ENCODE measurements at places on chromosomes 2 and 18. TPM values are rescaled to one million over a fixed set of nuclear protein-coding genes. Genes with fewer than 3 reads are reported as not detected.

Gene BOK
- polyA plus RNA-seq, result not detected

DNA sequence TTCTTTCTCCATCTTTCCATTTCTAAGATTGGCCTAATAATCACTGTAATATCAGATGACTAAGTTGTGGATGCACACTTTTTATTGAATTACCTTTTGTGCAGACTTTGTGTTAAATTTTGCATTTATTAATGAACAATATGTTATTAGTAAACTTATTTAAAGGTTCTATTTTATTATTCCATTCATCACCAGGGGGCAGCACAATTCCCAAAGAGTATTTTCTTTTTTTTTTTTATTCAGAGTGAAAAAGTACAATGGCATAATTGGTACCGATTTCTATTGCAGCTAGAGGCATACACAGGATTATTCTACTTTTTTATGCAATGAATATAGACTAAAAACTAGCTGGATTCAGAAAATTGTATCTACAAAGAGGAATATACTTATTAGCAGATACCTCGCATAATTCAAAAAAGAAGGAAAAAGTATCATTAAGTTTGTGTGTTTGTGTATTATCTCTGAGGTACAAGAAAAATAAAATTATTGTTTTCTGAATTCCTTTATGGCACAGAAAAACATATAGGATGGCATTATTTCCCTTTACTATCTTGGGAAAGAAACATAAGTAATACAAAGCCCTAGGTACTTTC lies 390.6 kb downstream of the ERBB4 start:
- DNase-seq, result no peak

GRCh38 chr2:19607931-19608771 lies 249.7 kb upstream of the OSR1 start:
- DNase-seq, result no peak

DNA sequence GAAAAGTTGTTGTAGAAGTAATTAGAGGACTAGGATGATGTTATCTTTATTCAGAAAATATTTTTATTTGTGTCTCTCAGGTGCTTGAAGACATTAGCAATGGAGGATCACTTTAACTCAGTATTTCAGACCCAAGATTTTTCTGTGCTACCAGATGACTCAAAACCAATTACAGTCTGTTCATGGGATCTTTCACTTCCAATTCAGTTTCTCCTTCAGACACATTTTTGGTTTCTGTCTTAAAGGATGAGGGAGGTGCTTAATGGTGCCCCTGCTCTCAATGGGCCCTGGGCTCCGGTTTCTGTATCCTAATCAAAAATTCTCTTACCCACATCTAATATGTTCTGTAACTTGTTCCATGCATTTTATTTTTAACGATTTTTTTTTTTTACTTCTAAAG lies 53.7 kb upstream of the HDAC4 start:
- DNase-seq, result no peak
